ENCODE measurements at places on chromosomes 11 and 22.
A peak's percentile ranks its signal among the peaks of the same experiment; 100 is the strongest.

GRCh38 chr11:70146895-70147520 lies 56.1 kb upstream of the FADD start:
- DNase-seq, result no peak

- DNase-seq, result no peak
Observed at GRCh38 chr11:46682773-46683752, 17.4 kb downstream of the ARHGAP1 start.

- no peak for DNase-seq
Observed at GRCh38 chr11:56932572-56933220, 56.0 kb upstream of the OR5AK2 start.

GRCh38 chr11:58506935-58507334 lies 970 bp downstream of the OR5B21 start:
- no peak for DNase-seq

DNA sequence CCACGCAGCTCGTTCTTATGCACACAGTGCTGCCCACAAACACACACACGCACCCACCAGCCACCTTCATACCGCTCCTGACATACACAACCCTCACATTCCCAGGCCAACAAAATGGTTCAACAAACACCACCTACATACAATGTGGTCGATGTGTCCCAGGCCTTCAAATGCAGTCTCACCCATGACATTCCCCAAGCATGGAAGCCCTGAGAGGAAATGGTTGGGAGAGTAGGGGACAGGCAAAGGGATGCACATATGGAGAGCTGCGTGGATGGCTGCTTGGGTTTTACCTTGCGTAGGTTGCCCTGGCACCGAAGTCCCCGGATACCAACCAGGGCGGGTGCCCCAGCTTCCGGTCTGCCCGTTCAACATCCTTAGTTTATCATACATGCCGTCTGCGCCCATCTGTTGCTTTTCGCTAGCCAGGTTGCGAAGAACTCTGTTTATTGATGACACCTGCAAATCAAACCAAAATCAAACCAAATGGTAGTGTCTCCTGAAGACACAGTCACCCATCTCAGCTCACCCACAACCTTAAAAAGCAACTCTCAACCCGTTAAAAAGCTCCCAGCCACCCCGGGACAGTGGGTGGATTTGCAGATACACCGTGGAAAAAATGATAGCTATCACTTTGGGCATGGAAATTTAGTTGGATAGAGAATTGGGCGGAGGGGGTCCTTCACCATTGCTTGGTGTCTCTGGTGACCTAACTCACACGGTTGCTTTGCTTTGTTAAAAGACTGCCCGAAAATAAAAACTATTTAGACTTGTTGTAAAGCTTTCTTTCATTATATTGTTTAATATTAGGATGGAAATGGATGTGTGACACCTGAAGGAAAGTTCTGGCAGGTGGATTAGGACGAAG lies 10.5 kb downstream of the PAX6 start:
- DNase-seq, result no peak

DNA sequence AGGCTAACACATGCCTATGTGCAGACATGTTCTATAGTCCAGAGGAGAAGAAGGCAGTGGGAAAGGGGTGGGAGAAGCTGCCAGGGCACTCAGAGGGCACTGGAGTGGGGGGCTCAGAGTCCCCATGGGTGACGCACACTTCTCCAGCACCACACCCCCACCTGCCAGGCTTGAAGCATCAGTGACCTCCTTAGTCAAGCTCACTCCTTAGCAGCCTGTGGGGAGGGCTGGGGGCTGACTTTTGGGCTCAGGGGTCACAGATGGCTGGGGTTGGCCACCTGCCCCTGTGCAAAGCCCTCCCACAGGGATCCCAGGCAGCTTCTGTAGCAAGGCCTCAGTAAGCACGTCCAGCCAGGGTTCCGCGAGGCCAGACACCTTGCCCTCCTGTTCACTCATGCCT lies 18.8 kb downstream of the TRIM29 start:
- peak; percentile 38 for DNase-seq

DNA sequence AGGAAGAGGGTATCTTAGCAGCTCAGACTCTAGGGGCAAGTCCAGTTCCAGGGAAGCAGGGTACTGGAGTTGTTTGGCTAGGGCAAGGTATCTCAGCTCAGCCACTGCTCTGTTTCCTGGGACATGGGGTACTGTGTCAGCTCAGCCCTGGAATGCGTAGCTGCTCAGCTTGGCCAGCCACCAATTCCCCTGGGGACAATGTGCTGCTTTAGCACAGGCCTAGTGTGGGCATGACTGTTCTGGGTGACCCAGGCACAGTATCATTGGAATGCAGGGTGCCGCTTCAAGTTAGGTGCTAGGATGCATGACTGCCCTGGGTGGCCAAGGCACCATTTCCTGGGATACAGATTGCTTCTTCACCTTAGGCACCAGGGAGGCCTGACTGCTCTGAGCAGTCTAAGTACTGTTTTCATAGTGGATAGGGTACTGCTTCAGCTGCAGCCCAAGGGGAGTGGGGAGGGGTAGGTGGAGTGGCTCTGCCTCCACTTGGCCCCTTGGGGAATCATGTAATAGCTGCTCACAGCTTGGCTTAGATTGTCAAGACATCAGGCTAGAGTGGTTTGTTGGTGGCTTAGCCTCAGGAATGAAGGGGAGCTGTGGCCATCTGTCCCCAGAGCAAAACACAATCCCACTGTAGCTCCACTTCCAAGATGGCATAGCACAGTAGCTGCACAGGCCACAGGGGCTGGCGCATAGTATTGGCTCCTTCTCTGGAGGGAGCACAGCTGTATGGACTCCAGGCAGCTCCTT lies 36.0 kb downstream of the MADD start:
- DNase-seq, result no peak

DNA sequence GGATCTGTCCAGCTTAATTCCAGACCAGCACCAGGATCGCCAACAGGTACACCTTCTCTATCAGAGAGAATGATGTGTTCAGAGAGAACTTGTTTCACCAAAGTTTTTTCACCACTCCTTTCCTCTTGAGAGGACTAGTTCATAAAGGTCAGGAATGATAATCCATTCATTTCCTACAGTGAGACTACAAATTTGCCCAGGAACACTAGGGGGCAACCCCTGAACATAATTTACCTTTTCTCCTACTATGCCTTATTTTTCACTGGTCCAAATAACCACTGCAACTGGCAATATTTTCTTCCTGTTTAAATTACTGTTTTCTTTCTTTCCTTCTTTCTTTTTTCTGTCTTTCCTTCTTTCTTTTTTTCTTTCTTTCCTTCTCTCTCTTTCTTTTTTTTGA lies 22.5 kb downstream of the CAVIN3 start:
- no peak for DNase-seq

GRCh38 chr11:9708544-9708943 lies 44.7 kb downstream of the SWAP70 start:
- DNase-seq, result no peak

DNA sequence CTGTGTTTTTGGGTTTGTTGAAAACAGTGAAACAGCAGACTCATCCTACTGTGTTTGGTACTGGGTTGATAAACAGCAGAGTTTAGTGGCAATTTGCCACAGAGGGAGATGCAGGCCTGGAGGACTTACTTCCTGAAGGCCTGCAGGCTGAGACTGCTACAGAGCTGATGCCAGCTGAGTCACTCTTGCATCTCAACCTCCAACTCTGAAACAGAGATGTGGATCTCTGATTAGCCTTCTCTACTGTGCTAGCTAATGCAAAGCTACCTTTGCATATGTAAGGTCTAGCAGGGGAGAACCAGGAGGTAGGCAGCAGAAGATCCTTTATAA lies 14.3 kb downstream of the ATP5MG start:
- no peak for DNase-seq

DNA sequence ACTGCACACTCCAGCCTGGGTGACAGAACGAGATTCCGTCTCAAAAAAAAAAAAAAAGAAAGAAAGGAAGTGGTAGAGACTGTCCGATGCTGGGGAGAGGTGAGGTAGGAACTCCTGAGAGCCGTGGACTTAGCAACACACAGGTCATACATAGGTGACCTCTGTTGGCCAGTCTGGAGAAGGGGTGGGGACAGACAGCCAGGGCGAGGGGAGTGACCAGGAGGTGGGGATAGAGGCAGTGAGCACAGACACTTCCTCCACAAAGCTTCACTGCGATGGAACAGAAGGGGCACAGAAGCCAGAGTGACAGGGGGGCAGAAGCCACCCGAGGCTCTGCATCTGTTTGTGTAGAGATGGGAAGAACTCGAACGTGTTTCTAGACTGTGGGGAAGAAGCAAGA lies 47.1 kb downstream of the MYH9 start:
- no peak for DNase-seq
